T-helper 2 cell (primary cell): ENCODE measurements at places on chromosomes 1 and 21.

DNA sequence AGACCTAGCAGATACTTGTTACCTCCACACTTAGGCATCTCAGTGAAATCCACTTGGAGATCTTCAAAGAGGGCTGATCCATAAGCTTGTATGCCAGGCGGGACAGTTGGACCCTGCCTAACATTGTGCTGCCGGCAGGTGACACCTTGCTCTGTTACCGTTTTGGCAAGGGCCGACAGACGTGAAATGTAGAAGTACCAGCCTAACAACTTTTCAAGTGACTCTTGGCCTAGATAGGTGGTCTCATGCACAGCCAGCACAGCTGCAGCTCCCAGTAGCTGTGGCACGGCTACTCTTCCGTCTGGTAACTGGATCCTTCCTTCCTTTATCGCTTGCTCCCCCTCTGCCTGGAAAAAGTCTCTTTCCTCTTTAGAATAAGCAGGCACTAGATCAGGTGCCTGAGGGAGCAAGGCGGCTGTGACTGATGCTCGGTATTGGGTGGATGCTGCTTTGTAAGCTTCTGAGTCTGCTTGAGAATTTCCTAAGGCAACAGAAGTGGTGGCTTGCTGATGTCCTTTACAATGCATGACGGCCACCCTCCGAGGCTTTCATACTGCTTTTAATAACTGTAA, 713.5 kb downstream of the AMY1C start:
- no peak for DNase-seq

DNA sequence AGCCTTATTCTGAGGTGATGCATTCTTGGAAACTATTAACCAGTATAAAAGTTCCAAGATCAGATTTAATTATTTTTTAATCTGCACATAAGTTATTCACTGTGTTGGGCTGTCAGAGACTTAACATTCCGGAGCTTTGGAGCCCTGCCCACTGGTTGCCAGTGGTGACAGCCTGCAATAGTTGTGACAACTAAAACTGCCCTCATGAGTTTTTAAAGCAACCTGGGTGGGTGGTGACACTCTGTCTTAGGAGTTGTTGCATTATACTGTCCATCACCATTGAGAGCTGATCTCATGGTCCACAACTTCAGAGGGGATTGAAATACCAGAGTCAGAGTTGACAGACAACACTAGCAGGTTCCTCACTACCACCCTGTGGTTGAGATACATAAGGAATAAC, 653.9 kb upstream of the USP24 start:
- no peak for DNase-seq

- DNase-seq: no peak
Observed at GRCh38 chr1:40936931-40937339, 42.6 kb upstream of the CTPS1 start.

GRCh38 chr1:94660994-94661393, 119.4 kb upstream of the F3 start:
- no peak for DNase-seq

DNA sequence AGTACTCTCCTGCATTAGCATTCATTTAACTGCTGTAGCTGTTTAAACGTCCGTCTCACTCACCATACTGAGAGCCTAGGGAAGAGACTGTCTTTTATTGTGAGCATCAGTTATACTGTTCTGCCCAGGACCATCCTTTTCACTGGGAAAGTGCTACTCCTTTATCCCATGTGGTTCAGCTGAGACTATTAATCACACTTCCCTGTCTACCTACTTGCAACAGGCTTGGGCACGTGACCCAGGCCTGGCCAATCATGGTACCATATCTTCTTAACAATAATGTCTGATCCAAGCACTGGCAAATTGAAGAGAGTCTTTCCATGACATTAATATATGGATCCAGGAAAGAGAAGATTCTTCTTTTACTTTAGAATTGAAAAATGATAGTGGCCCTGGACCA, 108.1 kb downstream of the TM2D1 start:
- DNase-seq: no peak
